ENCODE measurements at places on chromosomes 13 and 19. TPM values are rescaled to one million over a fixed set of nuclear protein-coding genes. Genes with fewer than 3 reads are reported as not detected.

TMEM91 gene
- total RNA-seq = 13.2 TPM

MEF2B gene
- total RNA-seq = 1.3 TPM

APC2 gene
- 0.23 TPM for total RNA-seq

GFY gene
- not detected for total RNA-seq

DPRX gene
- total RNA-seq = not detected

JAK3 gene
- 3.4 TPM for total RNA-seq

CEACAM5 gene
- total RNA-seq = not detected

CYP2S1 gene
- 4.5 TPM for total RNA-seq

POSTN gene
- total RNA-seq = 0.29 TPM

F10 gene
- total RNA-seq = not detected

GRCh38 chr13:90951663-90952062 lies 395.8 kb upstream of the MIR17HG start:
- DNase-seq = no peak

GRCh38 chr19:38100589-38100988 lies 123.4 kb downstream of the DPF1 start:
- no peak for DNase-seq

DNA sequence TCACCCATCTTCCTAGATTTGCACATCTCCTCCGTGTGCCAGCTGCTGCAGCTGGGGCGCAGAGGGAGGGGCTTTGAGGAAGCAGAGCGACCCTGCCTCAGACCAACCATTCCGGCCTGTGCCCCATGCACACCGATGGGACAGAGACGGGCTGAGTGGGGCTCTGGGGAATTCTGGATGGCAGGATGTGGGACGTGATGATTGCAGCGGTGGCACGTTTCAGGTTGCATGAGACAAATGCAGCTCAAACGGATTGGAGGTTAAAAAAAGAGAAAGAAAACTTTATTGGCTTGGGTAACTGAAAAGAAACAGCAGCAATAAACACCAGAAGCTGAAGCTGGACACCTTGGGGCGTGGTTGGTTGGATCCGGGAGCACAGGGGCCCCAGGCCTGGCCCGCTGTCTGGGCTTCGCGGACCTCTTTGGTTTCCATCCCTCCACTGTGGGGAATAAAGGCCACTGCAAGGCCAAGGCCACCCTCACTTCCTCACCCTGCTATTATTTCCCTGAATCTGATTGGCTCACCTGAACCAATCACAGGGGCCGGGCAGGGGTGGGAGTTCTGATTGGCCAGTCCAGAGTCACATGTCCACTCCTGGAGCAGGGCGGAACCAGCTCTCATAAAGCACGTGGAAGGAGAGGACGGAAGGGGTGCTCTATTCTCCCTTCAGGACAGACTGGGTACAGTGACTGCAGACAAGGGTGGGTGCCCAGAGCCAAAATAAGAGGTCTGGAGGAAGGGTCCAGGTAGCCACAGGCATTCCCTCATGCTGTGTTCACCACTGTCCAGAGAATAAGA lies 6.1 kb upstream of the ZNF787 start:
- DNase-seq = no peak

DNA sequence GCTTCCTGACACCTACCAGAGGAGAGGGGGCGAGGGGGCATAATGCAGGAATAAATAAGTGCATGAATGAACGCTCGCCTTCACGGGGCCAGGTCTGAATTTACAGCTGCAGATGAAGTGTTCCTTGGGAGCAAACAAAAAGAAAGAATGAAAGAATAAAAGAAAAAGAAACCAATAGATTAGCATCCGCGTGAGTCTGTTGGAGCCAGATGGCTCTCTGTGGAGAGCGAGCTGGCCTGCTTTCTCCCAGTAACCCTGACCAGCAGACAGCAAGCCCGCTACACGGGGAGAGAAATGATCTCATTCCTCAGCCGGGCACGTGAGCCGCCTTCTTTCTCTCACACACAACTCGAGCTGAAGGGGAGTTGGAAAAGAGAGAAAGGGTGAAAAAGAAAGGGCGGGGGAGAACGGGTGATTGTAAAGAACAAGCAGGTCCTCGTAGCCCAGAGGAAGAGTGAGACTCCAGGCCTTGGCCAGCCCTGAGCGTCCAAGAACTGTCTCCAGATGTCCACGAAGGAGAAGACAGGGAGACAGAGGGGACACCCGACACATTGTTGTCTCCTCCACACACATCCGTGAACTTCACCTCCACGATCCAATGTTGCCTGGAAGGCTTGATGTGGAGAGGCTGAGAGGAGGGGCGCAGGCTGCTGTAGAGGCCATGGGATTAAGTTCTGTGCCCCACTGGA lies 81.4 kb downstream of the RNASEH2B start:
- DNase-seq = peak; percentile 30

- no peak for DNase-seq
Observed at GRCh38 chr13:97387890-97388289, 46.1 kb upstream of the RAP2A start.

DNA sequence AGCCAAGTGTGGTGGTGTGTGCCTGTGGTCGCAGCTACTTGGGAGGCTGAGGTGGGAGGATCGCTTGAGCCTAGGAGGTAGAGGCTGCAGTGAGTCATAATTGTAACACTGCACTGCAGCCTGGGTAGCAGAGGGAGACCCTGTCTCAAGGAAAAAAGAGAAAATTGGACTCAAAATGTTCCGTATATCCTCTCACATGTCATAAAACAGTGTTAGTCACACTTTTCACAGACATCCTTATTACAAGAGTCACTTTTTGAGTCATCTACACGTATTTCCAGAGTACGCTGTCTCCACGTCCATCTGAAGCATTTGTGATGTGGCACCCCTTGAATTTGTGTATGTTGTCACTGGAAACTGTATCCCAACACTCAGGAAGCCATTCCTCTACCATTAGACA lies 133.0 kb downstream of the SIPA1L3 start:
- DNase-seq = peak; percentile 30

- no peak for DNase-seq
Observed at GRCh38 chr19:47268028-47268427, 6.7 kb upstream of the INAFM1 start.

- DNase-seq = peak; percentile 58
Observed at GRCh38 chr13:100464006-100464405, 124.6 kb downstream of the GGACT start.

- no peak for DNase-seq
Observed at GRCh38 chr13:114155320-114155719, 22.9 kb upstream of the RASA3 start.

DNA sequence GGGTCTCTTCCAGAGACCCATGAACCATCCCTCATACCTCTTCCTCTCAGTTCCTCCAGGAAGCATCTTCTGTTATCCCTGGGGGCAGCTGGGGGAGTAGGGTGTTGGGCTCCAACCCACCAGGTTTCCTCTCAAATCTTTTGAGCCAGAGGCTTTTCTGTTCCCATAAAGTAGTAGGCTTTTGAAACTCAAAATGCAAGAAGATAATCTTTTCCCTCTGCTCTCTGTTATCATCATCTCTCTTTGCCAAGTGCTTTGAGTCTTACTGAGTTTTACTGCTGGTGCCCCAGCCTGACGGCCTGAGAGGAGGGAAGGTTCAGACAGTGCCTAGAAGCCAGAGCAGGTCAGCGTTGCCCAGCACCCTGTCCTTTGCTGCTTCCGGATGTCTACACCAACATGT lies 157.2 kb downstream of the B3GLCT start:
- DNase-seq = no peak

GRCh38 chr19:55241143-55241934 lies 12.8 kb upstream of the TMEM86B start:
- DNase-seq = no peak

GRCh38 chr19:54696117-54696548 lies 28.1 kb upstream of the KIR3DL3 start:
- DNase-seq = no peak

GRCh38 chr13:24274452-24275021 lies 34.8 kb upstream of the C1QTNF9 start:
- DNase-seq = no peak

DNA sequence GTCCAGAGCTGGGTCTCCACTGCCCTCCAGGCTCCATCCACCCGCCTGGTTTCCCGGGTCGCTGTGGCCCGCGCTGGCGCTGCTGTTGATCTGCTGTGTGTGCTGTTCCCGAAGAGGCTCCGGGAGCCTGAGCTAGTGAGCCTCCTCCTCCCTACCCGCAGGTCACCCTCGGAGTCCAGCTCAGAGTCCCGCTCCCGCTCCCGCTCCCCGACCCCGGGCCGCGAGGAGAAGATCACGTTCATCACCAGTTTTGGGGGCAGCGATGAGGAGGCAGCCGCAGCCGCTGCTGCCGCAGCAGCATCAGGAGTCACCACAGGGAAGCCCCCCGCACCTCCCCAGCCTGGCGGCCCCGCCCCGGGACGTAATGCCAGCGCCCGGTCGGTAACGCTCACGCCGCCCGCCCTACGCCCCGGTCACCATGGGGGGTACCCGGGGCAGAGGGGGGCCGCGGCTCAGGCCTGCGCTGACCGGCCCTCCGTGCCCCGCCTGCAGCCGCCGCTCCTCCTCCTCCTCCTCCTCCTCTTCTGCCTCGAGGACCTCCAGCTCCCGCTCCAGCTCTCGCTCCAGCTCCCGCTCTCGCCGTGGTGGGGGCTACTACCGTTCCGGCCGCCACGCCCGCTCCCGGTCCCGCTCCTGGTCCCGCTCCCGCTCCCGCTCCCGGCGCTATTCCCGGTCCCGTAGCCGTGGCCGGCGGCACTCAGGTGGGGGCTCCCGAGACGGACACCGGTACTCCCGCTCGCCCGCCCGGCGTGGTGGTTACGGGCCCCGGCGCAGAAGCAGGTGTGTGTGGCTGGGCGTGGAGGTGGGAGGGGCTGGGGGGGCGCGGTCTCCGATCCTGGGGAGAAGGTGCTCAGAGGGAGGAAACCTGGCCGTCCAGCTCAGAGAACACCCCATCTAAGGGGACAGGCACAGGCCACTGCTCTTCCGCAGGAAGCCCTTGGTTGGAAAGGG lies 12.2 kb downstream of the ZNF296 start:
- DNase-seq = no peak

- no peak for DNase-seq
Observed at GRCh38 chr19:1357531-1358109, 26.1 kb upstream of the NDUFS7 start.

DNA sequence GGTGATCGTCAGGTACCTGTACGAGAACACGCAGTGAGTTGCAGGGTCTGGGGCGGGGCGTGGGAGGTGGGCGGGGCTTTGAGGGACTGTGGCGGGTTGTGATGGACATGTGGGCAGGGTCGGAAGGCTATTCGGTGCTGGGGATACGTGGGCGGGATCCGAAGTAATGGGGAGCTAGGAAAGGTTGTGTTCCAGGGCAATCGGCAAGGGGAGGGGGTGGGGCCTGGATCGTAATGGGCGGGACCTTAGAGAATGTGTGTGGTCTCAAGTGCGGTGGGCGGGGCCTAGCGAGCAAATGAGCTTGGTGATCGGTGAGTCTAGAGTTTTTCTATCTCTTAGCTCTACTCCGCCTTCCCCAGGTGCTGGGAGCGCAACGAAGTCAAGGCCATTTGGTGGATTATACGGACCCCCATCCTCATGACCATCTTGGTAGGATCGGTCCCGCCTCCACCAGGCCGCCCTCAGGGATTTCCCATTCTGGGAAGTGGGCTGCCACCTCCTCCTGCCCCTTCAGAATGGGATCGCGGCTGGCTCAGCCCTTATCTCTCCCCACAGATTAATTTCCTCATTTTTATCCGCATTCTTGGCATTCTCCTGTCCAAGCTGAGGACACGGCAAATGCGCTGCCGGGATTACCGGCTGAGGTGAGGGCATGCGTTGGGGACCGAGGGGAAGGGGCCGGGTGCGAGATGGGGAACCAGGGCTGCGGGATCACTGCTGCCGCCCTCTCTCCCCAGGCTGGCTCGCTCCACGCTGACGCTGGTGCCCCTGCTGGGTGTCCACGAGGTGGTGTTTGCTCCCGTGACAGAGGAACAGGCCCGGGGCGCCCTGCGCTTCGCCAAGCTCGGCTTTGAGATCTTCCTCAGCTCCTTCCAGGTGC lies 9.6 kb downstream of the GIPR start:
- DNase-seq = peak; percentile 89

DNA sequence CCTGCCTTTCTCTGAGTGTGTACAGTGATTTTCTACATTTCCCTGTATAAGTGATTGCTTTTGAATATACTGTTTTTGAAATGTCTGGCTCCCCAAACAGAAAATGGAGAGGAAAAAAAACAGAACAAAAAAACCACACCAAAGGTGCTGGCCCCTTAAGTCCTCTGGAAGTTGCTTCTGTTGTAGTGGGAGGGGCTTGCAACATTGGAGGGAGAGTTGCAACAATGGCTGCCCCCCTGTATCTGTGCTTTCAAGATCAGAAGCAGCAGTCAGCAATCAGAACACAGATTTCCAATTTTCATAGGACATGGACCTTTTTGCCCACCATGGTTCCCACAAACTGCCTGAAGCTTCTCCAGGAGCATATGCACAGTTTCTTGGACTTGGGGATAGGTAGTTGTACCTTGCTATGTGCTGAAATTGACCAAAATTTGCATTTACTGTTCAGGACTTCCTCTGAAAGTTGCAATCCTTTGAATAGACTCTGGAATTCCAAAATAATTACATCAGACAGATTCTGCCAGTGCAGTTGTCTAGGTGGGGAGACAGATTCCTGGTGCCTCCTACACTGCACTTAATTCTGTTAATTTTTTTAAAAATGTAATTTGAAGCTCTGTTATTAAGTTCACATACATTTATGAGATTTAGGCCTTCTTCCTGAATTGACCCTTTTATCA lies 13.8 kb downstream of the BIVM start:
- no peak for DNase-seq

DNA sequence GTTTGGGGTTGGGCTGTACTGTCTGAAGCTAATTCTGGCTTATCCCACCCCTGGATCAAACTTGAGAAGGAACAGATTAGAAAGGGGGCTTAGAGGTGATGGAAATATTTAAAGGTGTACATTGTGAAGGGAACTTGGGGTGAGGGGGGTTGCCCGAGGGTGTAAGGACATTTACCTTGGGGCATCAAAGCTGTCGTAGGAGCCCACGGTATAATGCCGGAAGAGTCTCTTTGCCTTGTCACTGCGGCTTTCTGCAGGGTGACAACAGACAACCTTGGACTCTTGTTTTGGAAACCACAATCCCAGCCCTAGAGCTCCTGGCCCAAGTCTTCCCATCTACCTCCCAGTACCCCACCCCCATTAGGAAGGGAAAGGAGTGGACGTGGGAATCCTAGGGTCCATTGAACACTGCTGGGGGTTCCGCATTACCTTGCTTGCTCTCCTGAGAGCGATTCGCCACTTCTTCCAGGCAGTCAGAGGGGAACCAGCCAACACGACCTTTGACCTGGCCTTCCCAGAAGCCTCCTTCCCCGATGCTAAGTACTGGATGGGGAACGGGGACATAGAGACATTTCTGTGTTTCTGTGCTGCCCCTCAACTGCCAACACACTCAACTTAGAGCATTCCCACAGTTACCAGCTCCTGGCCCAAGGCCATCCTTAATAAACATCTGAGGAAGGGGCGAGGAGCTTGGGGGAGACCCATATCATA lies 22.0 kb downstream of the SHANK1 start:
- no peak for DNase-seq

DNA sequence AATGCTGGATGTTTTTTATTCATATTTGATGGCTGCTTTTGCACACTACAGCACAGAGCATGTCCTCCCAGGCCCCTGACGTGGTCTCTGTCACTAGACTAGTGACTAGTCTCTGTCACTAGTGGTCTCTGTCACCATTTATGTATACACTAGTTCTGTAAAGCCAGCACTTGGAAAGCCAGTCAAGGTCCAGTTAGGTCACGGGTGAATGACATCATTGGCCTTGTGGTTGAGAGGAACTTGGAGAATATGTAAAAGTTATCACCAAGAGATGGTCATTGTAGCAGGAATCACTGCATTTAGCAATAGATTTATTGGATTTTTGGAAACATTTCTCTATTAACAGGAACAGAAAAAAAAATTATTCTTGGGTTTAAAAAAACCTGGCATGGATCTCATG lies 72.9 kb downstream of the SHISA2 start:
- no peak for DNase-seq

- DNase-seq = no peak
Observed at GRCh38 chr19:30077851-30078355, 135.9 kb downstream of the URI1 start.

- DNase-seq = no peak
Observed at GRCh38 chr13:21672796-21673538, 2.1 kb downstream of the FGF9 start.
